ENCODE measurements at places on chromosomes 1 and 21. TPM values are rescaled to one million over a fixed set of nuclear protein-coding genes. Genes with fewer than 3 reads are reported as not detected.

The FCAMR gene
- total RNA-seq, result not detected

The CCDC185 gene
- total RNA-seq, result not detected

The PDE4B gene
- total RNA-seq, result 19.2 TPM

The LCE4A gene
- total RNA-seq, result not detected

The CENPL gene
- 12.1 TPM for total RNA-seq

The OR2T12 gene
- not detected for total RNA-seq

The INAVA gene
- total RNA-seq, result 0.36 TPM

The USP24 gene
- total RNA-seq, result 40.7 TPM

- DNase-seq, result peak; percentile 76
- no peaks in the 10 kb centered on the region for H3K36me3 ChIP-seq
- peak overlapping the region; percentile 41 for H3K27ac ChIP-seq
- peak overlapping the region; percentile 17 for H3K4me3 ChIP-seq
- H3K4me1 ChIP-seq, result peaks cover 29% of the 10 kb centered on the region
Measured at GRCh38 chr1:204077979-204078696, 5.2 kb downstream of the SOX13 start.

- H3K4me1 ChIP-seq, result no peaks in the 10 kb centered on the region
- DNase-seq, result peak; percentile 36
- H3K27me3 ChIP-seq, result peaks cover 52% of the 10 kb centered on the region
Measured at GRCh38 chr1:20480243-20480944, 5.6 kb downstream of the CAMK2N1 start.

- H3K4me3 ChIP-seq, result no peak overlapping the region
- peak; percentile 62 for DNase-seq
- H3K4me1 ChIP-seq, result no peaks in the 10 kb centered on the region
- H3K27ac ChIP-seq, result no peak overlapping the region
- no peaks in the 10 kb centered on the region for H3K27me3 ChIP-seq
Measured at GRCh38 chr1:27513958-27514357, 24.0 kb upstream of the WASF2 start.

- no peak overlapping the region for H3K27ac ChIP-seq
- H3K4me1 ChIP-seq, result no peaks in the 10 kb centered on the region
- DNase-seq, result no peak
Measured at GRCh38 chr1:80048716-80049115, 1042.2 kb upstream of the ADGRL4 start.

DNA sequence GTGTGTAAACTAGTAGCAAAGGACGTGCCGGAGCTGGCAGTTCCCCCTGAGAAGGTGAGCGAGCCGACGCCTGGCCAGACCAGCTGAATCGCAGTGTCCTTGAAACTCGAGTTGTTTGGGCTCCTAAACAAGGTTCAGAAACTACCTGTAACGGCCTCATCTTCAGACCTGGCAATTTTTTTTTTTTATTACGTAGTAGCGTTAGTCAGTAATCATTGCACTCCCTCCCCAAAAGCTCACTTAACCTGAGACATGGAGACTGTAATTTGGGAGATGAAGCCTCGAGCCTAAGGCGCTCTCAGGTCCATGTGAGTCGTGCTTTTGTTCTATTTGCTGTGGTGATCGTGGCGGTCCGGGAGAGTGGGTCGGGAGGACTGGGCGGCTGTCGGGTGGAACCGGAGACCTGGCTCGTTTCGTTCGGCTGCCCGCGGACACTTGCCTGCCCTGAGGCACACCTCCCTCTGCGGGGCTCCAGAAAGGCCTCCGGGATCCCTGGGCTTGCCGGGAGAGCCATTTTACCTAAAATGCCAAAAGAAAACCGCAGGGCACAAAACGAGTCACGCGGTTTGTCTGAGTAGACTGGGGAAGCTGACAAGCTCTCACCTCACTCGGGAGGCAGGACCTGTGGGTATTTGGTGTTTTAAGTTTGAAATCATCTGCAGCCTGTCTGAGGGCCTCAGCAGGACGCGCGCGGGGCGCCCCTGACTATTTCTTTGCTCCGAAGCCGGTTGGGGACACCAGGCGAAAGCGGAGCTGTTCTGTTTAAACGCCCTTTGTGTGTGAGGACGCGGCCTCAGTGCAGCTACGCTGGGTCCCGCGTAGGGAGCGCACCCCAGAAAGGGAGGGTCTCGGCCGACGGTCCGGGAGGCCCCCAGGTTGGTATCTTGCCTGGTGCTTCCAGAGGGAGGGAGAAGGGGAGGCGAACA, 722 bp downstream of the LHX8 start:
- H3K4me1 ChIP-seq, result no peaks in the 10 kb centered on the region
- peak; percentile 43 for DNase-seq
- H3K4me3 ChIP-seq, result peak overlapping the region; percentile 53
- H3K27me3 ChIP-seq, result peaks cover 73% of the 10 kb centered on the region
- no peaks in the 10 kb centered on the region for H3K36me3 ChIP-seq

- no peak overlapping the region for H3K27ac ChIP-seq
- H3K4me3 ChIP-seq, result no peak overlapping the region
- H3K27me3 ChIP-seq, result no peaks in the 10 kb centered on the region
- H3K4me1 ChIP-seq, result no peaks in the 10 kb centered on the region
Measured at GRCh38 chr1:29490204-29490934, 254.0 kb downstream of the PTPRU start.

GRCh38 chr1:159996653-159997052, 35.1 kb downstream of the PIGM start:
- peak overlapping the region; percentile 67 for H3K27ac ChIP-seq
- H3K4me3 ChIP-seq, result no peak overlapping the region
- peak; percentile 91 for DNase-seq
- no peaks in the 10 kb centered on the region for H3K27me3 ChIP-seq

GRCh38 chr1:58896246-58897183, 112.7 kb upstream of the JUN start:
- no peaks in the 10 kb centered on the region for H3K27me3 ChIP-seq
- H3K4me3 ChIP-seq, result no peak overlapping the region
- no peaks in the 10 kb centered on the region for H3K36me3 ChIP-seq

- H3K27me3 ChIP-seq, result no peaks in the 10 kb centered on the region
- no peak overlapping the region for H3K27ac ChIP-seq
- no peak overlapping the region for H3K4me3 ChIP-seq
- peak; percentile 62 for DNase-seq
- H3K4me1 ChIP-seq, result no peaks in the 10 kb centered on the region
Measured at GRCh38 chr21:42599962-42600361, 53.5 kb upstream of the PDE9A start.

DNA sequence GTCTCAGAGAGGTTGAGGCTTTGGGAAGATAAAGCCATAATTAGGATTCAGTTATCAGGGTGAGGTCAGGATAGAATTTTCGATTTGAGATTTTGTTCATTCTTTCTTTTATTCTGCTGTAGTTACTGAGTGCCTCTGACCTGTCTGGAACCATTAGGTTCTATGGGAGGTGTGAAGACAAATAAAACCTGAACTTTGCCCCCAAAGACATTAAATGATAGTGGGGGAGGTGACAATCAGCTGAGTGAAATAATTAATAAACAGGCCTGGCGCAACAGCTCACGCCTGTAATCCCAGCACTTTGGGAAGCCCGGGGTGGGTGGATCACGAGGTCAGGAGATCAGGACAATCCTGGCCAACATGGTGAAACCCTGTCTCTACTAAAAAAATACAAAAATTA, 55.0 kb upstream of the SPATA6 start:
- H3K4me1 ChIP-seq, result no peaks in the 10 kb centered on the region
- no peaks in the 10 kb centered on the region for H3K27me3 ChIP-seq
- no peak for DNase-seq
- no peak overlapping the region for H3K4me3 ChIP-seq

GRCh38 chr21:42468491-42469131, 27.4 kb downstream of the RSPH1 start:
- H3K4me3 ChIP-seq, result no peak overlapping the region
- H3K36me3 ChIP-seq, result no peaks in the 10 kb centered on the region
- no peaks in the 10 kb centered on the region for H3K4me1 ChIP-seq

DNA sequence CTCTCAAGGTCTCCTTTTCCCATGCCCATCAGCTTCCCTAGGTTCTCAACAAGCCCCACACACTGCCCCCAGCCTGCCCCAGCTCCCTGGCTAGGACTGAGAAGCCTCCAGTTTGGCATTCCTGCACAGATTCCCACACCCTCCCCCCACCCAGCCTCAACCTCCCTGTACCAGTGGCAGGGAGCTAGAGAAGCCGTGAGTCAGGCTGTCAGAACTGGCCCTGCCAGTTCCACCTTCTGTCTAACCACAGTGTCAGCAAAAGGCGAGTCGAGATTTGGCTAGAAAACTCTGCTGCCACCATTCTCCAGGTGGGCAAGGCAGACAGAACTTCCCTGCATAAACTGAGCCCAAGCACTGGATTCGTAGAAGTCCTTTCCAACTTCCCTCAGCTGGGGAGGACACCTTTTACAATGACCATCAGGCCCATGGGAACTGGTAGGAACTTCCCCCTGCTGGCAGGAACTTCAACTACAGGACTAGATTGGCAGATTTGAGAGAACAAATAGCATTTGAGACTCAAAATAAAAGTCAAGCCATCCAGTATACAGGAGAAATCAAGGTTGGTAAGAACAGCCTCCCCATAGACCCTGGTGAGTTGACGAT, 31.0 kb downstream of the TNNT2 start:
- peak; percentile 91 for DNase-seq
- no peak overlapping the region for H3K4me3 ChIP-seq
- H3K4me1 ChIP-seq, result no peaks in the 10 kb centered on the region
- peaks cover 15% of the 10 kb centered on the region for H3K27me3 ChIP-seq

GRCh38 chr1:57133686-57134085, 167.9 kb upstream of the C8B start:
- H3K27ac ChIP-seq, result no peak overlapping the region
- no peaks in the 10 kb centered on the region for H3K27me3 ChIP-seq
- DNase-seq, result no peak
- H3K4me3 ChIP-seq, result no peak overlapping the region
- H3K4me1 ChIP-seq, result no peaks in the 10 kb centered on the region

GRCh38 chr1:193766329-193766728, 579.9 kb upstream of the B3GALT2 start:
- no peak for DNase-seq
- no peaks in the 10 kb centered on the region for H3K36me3 ChIP-seq
- no peak overlapping the region for H3K27ac ChIP-seq
- no peaks in the 10 kb centered on the region for H3K4me1 ChIP-seq

DNA sequence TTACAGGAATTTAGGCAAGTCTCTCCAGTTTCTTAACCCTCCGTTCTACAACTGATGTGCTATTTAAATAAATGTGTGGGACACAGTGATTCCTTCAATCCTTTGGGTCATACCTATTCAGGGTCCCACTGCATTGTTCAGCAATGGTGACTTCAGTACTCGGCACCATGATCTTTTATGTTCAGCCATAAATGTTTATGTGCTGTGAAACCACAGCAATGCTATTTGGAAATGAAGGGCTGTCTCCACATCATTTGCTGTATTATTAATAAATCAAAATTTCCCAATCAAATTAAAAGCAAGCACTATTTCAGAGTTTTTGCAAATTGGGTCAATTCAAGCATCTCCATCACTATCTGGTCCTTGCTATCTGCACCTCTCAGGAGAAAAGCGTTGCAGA, 84.8 kb downstream of the NR5A2 start:
- no peaks in the 10 kb centered on the region for H3K36me3 ChIP-seq
- no peak overlapping the region for H3K4me3 ChIP-seq
- peaks cover 34% of the 10 kb centered on the region for H3K27me3 ChIP-seq
- no peak overlapping the region for H3K27ac ChIP-seq

- no peaks in the 10 kb centered on the region for H3K4me1 ChIP-seq
- no peak overlapping the region for H3K27ac ChIP-seq
- H3K4me3 ChIP-seq, result no peak overlapping the region
- peaks cover 32% of the 10 kb centered on the region for H3K36me3 ChIP-seq
- no peaks in the 10 kb centered on the region for H3K27me3 ChIP-seq
Measured at GRCh38 chr1:23810818-23811540, 10.4 kb upstream of the GALE start.

Measured in osteoblast (primary cell).